ENCODE measurements at places on chromosomes 1 and 21.

DNA sequence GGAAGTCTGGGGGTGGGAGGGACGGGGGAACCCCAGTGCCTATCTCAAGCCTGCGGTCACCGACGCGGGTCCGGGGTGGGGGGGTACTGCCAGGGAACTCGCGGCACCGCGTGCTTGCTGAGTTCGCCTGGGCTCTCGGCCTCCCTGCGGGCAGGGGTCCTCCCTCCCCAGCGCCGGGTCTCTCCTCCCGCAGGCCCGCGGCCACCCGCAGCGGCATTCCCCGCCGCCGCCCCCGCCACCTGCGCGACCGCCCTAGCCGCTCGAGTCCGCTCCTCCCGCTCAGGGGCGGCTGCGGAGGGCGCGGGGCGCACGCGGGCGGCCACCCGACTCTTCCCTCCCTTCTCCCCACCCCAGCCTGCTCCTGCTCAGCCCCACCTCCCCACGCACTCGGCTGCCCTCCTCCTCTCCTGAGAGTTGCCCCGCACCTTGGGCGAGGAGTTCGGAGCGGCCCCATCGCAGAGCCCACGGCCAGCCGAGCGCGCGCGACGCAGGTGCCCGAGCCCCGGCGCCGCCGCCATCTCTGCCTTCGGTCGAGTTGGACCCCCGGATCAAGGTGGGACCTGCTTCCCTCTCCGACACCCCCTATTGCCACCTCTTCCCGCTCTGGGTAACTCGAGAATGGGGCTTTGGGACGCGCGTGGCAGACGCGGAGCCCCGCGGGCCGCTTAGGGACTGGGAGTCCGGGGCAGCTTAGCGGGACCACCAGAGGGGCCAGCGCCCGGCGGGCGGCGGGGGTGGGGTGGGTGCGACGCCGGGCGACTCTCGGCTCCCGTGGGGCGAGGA is 105.0 kb downstream of the LEPR start:
- DNase-seq, result no peak

- no peak for DNase-seq
These were observed 531.1 kb upstream of the ADAMTS5 start for GRCh38 chr21:27498025-27498424.

DNA sequence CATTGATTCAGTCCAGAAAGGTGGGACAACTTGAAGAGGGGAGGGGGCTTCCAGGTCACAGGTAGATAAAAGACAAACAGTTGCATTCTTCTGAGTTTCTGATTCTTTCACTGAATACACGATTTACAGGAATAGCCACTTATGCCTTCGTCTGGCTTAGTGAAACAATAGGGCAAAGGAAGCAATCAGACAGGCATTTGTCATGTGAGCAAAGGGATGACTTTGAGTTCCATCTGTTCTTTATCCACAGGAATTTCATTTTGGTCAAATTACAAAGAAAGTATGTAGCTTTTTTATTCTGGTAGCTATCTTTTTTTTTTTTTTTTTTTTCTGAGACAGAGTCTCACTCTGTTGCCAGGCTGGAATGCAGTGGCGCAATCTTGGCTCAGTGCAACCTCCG is 202.5 kb downstream of the TTLL7 start:
- DNase-seq, result no peak

DNA sequence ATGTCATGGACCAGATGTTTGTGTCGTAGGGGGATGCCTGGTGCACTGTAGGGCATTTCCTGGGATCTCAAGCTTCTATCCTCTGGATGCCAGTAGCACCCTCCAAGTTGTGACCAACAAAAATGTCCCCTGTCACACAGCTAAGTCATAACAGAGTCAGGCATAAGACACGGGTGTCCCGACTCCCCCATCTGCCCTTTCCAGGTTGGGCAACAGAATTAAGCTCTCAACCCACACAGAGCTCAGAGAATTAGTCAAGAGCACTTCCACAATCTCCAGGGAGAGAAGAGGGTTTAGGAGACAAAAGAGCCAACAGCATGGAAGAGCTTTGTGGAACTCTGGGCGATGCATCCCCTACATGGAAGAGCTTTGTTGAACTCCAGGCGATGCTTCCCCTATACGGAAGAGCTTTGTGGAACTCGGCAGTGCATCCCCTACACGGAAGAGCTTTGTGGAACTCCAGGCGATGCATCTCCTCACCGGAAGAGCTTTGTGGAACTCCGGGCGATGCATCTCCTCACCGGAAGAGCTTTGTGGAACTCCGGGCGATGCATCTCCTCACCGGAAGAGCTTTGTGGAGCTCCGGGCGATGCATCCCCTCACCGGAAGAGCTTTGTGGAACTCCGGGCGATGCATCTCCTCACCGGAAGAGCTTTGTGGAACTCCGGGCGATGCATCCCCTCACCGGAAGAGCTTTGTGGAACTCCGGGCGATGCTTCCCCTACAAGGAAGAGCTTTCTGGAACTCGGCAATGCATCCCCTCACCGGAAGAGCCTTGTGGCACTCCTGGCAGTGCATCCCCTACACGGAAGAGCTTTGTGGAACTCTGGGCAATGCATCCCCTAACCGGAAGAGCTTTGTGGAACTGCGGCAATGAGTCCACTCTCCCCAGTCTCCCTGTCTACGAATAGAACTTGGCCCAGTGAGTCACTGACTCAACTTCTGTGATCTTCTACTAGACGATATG is 422.7 kb downstream of the KIF26B start:
- no peak for DNase-seq

Data from NCI-H1436 (cell line).